ENCODE measurements at places on chromosomes 1 and 21.

DNA sequence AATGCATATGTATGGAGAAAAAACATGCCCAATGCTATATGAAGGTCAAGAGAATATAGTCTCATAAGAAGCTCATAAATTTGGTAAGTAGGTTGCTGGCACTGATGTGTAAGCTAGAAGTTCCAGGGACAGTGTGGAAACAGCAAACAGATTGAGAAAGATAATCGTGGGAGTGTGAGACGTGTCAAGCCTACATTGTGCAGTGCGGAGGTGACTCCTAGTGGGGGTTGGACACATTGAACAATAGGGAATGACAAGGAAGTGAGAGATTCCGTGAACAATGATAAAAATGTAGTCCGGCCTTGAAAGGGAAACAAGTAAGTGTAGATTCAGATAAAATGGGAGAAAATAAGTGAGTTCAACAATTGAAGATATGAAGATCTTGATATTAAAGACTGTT is 788.4 kb upstream of the PRMT6 start:
- no peak for DNase-seq

- DNase-seq = no peak
Observed at GRCh38 chr21:30434033-30434631, 4.1 kb downstream of the KRTAP13-4 start.

GRCh38 chr1:18632783-18633421 is 2.3 kb downstream of the PAX7 start:
- DNase-seq = no peak

GRCh38 chr1:6889875-6890480 is 104.7 kb downstream of the CAMTA1 start:
- DNase-seq = peak; percentile 63

GRCh38 chr1:12636098-12636950 is 7.6 kb upstream of the AADACL4 start:
- no peak for DNase-seq

GRCh38 chr1:234206651-234207284 is 166.5 kb upstream of the COA6 start:
- no peak for DNase-seq

GRCh38 chr1:118878661-118879060 is 109.5 kb downstream of the TBX15 start:
- DNase-seq = no peak

DNA sequence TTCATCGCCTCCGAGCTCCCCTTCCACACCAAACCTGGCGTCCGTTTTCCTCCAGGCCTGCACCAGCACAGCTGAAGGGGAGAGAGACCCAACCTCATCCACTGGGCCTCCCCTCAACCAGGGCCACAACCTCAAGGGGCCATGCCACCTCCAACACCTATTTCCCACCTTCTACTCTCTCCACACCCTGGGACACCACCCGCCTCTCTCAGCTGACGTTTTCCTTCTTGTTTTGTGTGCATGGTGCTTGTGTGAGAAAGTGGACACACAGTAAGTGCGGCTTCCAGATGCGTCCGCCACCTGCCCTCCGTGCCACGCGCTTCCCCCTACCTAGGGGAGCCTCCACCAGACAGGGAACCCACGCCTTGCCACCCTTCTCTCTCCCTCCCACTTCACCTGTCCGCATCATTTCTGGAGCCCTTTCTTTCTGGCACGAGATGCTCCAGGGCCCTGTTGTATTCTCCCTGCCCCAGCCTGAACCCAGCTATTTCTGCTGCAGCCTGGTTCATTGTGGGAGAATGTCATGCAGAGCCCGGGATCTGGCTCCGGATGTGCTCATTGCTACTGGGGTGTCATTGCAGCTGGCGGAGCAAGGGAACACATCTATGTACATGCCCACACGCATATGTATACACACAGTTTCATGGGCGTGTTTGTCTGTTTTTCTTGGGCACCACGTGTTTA is 1.3 kb upstream of the GNB1 start:
- no peak for DNase-seq

Measured in activated CD8-positive, alpha-beta memory T cell treated with anti-CD3 and anti-CD28 coated beads for 24 hours (primary cell).